Glutamatergic neuron (in vitro differentiated cells): ENCODE measurements at places on chromosomes 7 and 10.

GRCh38 chr10:110311357-110311949 is 6.7 kb upstream of the SMNDC1 start:
- DNase-seq: peak; percentile 57

DNA sequence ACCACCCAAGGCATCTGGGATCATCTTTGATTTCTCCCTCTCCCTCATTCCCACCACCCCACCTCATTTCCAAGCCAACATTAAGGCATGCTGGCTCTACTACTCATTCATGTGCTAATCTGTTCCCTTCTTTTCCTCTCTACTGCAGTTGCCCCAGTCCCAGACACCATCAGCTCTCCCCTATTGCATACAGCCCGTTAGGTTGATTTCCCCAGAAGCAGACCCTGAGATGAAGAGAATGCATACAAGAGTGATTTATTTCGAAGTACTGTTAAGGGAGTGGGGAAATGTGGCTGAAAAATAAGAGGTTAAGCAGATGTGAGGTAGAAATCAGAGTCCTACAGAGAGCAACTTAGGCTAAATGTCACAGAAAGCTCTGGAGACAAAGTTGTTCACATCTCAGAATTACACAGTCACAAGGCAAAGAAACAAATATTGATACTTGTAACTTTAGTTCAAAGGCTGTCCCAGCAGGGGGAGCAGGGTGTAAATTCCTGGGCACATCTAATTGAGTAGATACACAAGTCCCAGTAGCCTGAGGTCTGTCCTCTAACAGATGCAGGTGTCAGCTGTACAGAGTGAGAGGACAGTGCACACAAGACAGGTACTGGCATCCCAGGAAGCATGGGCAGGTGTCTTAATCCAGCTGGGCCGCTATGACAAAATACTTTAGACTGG is 20.9 kb downstream of the AKR1D1 start:
- DNase-seq: peak; percentile 39

DNA sequence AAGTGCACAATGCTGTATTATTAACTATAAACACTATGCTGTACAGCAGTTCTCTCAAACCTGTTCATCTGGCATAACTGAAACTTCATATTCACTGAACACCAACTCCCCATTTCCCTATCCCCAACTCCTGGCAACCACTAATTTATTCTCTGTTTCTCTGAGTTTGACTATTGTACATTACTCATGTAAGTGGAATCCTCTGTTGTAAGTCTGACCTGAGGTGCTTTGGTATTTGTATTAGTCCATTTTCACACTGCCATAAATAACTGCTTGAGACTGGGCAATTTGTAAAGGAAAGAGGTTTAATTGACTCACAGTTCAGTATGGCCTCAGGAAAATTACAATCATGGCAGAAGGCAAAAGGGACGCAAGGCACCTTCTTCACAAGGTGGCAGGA is 266.3 kb downstream of the PPP1R3A start:
- DNase-seq: no peak

GRCh38 chr7:87627634-87627994 is 584 bp upstream of the RUNDC3B start:
- DNase-seq: no peak

GRCh38 chr7:158442260-158442659 is 145.4 kb downstream of the PTPRN2 start:
- DNase-seq: no peak

GRCh38 chr10:114825513-114826253 is 4.1 kb downstream of the FHIP2A start:
- no peak for DNase-seq

DNA sequence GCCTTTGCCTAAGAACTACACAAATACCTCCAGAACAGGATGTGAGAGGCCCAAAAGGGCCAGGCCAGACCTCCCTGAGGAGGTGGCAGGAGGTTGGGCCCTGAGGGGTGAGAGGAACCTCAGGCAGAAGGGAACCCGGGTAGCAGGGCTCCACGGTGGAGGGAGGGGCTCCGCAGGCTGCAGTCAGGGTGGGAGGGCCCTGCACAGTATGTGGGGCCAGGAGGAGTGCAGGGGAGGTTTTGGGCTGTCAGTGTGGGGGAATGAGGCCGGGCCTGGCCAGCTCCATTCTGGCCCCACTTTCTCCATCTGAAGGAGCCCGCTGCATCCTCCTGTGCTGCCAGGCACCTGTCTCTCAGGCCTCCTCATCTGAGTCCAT is 25.9 kb downstream of the DNAJB12 start:
- DNase-seq: no peak

GRCh38 chr10:110336111-110336721 is 31.5 kb upstream of the SMNDC1 start:
- DNase-seq: peak; percentile 69

DNA sequence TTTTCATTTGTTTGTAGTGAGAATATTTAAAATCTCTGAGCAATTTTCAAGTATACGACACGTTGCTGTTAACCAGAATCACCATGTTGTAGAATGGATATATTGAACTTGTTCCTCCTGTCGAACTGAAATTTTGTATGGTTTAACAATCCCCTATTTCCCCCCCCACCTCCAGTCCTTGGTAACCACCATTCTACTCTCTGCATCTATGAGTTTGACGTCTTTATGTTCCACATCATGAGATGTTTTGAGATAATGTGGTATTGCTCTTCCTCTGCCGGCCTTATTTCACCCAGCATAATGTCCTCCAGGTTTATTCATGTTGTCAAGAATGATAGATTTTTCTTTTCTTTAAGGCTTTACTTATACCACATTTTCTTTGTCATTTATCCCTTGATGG is 17.4 kb upstream of the PRKCQ start:
- DNase-seq: no peak

- DNase-seq: no peak
Observed at GRCh38 chr10:70063418-70064098, 10.9 kb downstream of the MACROH2A2 start.

- no peak for DNase-seq
Observed at GRCh38 chr10:113933894-113934532, 79.6 kb downstream of the NHLRC2 start.

GRCh38 chr10:30178356-30178964 is 119.1 kb upstream of the JCAD start:
- no peak for DNase-seq

DNA sequence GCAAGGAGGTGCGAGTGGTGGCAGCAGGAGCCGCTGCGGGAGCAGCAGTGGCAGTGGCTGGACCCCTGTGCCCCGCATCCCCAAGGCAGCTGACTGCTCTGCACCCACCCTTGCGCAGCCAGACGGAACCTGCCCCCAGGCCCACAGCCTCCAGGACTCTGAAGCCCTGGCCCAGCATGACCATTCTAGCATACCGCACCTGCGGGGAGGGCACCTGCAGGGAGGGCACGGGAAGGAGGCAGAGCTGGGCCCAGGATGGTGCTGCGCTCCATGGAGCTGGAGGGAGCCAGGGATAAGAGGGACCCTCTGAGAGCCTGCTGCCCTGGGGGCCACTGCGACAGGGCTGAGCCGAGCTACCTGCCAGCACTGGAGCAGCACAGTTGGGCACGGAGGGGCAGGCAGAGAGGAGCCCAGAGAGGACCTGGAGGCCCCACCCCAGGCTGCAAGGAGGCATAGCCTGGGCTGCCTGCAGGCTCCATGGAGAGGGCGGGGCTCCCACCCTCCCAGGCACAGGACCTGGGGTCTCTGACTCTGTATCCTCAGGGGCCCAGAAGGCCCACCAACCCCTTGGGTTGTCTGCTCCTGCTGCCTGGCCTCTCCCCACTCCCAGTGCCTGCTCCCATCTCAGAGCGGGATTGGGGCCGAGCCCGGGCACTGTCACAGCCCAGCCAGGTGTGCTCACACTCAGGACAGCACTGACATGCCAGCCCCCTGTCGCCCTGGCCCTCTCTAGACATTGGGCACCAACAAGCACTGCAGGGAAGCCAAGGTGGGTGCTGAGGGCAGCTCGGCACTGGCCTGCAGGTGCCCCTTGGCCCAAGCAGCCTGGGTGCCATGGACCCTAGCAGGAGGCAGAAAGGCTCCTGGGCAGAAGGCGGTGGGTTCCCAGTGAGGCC is 87.6 kb downstream of the HTR7 start:
- DNase-seq: no peak

DNA sequence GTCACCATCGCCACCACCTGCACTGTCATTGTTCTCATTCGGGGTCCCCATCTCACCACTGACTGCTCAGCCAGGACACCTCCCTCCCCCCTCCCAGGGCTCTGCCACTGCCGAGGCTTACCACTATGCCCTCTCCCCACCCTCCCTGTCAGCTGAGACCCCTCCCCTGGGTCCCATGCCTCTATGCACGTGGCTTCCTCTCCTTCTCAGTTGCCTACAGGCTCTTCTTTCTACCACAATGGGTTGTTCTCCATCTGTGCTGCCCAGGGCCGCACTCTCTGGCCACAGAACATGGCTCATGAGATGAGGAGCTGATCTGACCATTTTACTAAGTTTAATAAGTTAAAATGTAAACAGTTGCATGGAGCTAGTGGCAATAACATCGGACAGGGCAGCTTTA is 16.1 kb upstream of the EN2 start:
- peak; percentile 3 for DNase-seq

DNA sequence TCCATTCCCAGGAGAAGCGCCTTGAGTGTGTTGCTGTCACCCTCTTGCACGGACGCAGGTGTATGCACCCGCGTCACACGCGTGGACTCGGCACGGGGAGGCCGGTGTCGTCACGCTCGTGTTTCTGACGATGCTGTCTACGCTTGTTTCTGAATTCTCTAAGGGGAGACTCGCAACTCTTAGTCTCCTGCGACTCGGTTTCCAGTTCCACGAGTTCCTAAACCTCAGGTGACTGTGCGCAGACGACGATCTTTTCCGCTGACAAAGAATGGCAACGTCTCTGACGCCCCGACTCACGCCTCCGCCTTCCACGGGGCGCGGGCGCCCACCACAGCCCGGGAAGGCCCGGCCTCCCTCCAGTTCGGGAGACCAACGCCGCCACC is 579 bp downstream of the IDI1 start:
- no peak for DNase-seq

DNA sequence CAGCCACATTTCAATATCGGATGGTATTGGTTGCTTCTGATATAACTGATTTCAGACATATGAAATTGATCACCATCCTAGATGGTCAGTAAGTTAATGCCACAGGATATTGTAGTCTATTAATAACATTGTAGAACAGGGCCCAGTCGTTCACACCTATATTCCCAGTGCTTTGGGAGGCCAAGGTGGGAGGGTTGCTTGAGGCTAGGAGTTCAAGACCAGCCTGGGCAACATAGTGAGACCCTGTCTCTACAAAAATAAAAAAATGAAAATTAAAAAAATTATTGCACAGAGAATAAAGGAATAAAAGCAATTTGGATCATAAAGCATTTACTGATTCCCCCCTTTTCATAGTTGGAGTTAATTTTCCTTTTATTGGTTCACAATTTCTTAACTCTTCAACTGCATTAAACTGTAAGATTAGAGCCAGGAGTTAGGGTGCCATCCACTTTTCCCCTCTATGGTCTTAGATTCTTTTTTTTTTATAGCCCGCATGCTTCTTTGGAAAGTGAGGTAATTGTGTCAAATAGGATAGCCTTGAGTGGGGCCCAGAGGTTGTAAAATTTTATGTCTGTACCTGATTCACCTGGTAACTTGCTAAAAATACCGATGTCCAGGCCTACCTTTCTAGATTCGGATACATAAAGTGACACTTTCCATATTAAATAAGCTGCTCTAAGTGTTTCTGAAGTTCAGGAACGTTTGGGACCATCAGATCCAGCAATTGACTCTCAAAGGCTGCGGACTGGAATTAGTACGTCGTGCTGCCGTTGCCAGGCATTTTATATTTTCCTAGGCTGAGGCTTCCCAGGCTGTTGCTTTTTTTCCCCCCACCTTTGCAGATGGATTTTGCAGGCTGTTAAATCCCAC is 24.7 kb downstream of the ADK start:
- DNase-seq: no peak

DNA sequence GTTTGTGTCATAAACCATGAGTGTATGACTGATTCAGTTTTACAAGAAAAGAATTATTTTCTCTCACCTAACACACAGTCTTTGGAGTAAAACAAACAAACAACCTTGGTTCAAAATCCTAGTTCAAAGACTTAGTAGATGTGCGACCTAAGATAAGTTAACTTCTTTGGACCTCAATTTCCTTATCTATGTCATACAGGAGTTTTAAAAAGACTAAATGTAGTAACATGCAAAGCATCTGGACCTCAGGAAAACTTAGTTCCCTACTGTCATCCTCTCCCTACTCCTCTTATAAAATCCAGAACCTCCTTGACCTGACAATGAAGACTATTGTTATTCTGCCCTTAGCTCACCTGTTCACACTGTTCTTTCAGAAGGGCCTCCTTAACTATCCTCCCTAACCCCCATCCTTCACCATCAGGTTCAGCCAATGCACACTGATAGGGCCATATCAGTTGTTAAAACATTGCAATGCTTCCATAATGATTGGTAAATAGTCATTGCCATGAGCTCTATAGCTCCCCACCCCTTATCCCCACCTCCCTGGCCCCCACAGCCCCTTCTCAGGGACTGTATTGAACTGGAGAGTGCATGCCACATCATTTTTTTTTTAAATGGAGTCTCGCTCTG is 28.8 kb upstream of the CCNJ start:
- no peak for DNase-seq

- DNase-seq: no peak
Observed at GRCh38 chr10:109880886-109881768, 42.2 kb downstream of the XPNPEP1 start.

- no peak for DNase-seq
Observed at GRCh38 chr10:112313234-112313633, 30.0 kb downstream of the TECTB start.

- DNase-seq: no peak
Observed at GRCh38 chr7:48286836-48287235, 115.6 kb downstream of the ABCA13 start.

DNA sequence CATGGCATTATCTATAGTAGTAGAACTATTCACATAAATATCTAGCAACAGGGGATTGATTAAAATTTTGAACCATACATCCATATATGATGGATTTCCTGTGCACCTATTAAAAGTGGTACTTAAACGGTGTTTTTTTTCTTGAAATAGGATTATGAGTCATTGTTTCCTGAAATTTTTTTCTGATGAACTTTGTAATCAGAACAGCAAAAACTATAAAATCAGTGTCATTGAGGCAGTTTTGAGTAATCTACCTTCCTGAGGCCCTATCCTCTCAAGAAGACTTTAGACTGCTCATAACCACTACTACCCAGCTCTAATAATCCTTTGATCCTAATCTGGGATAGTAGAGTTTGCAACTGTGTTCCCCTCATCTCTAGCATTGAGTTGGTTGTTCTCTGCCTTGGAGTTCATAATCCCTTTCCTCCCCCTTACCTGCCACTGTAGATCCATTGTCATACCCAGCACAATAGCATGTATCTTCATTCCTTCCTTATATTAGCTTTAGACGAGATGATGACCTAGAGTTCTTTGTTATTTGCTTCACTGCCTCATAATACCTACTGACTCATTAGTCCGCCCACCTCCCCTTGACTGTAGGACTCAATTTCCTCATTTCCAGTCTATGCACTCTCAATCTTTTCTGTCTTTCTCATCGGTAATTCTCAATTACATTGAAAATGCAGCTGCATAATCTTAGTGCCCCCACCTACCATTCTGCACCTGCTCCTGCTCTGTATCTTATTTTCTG is 133.4 kb downstream of the LRRC4 start:
- DNase-seq: no peak

DNA sequence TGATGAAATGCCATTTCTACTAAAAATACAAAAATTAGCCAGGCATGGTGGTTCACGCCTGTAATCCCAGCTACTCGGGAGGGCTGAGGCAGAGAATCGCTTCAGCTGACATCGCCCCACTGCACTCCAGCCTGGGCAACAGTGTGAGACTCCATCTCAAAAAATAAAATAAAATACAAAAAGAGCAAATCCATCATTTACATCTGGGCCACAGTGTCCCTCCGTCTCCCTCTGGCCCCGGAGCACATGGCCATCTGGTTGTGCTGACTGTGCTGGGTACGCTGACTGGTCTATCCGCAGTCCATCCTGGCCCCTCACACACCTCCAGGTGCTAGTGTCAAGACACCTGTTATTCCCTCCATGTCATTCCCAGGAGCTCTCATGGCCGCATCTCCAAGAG is 42.1 kb downstream of the KCNH2 start:
- DNase-seq: no peak
